CD8-positive, alpha-beta T cell (primary cell): ENCODE measurements at places on chromosomes 11 and 22.
A peak's percentile ranks its signal among the peaks of the same experiment; 100 is the strongest.

- DNase-seq = no peak
Measured at GRCh38 chr11:78380615-78381051, 37.0 kb downstream of the GAB2 start.

- no peak for DNase-seq
Measured at GRCh38 chr22:20033045-20033706, 12.3 kb downstream of the TANGO2 start.

DNA sequence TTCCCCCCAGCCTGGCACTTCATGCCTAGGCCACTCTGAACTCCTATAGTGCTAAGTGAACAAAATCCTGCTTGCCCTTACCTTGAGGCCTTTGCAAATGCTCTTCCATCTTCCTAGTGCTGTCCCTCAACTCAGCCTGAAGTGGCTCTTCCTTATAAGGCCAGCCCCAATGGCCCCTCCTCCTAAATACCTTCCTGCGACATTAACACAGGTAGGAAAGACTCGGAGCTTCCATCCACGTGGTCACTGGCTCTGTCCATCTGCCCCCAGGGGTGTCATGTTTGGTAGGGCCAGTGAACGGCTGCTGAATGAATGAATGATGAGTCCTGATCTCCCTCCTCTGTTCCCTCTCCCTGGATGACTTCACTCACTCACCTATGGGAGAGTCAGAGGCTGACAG lies 4.2 kb downstream of the PDE2A start:
- DNase-seq = no peak

- DNase-seq = no peak
Measured at GRCh38 chr11:67126986-67127385, 7.9 kb downstream of the KDM2A start.

DNA sequence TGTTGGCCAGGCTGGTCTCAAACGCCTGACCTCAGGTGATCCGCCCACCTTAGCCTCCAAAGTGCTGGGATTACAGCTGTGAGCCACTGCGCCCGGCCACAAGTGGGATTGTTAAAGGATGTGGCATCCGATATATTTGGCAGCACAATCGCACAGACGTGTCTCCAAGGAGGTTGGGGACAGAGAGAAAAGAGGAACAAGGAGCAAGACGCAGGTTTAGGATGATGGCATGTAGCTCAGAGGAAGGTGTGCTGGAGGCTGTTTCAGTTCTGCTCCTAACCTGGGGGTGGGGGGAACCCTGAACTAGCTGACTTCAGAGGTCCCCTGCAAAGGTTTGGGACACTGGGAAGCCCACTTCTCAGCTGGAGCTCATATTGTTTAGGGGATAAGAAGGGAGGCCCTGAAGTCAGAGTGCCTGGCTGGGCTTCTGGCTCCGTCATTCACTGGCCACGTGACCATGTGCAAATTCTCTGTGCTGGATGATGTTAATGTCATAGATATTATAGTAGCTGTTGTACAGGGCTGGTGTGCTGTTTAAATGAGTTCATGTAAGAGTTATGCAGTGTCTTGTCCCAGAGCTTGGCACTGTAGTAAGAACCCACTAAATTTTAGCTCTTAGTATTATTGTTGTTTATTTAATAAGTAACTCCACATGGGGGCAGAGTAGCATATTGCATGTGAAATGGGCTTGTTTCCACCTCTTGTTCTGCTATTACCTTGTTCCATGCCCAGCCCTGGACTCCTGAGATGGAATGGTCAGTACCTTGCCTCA lies 129.7 kb downstream of the ST3GAL4 start:
- no peak for DNase-seq

DNA sequence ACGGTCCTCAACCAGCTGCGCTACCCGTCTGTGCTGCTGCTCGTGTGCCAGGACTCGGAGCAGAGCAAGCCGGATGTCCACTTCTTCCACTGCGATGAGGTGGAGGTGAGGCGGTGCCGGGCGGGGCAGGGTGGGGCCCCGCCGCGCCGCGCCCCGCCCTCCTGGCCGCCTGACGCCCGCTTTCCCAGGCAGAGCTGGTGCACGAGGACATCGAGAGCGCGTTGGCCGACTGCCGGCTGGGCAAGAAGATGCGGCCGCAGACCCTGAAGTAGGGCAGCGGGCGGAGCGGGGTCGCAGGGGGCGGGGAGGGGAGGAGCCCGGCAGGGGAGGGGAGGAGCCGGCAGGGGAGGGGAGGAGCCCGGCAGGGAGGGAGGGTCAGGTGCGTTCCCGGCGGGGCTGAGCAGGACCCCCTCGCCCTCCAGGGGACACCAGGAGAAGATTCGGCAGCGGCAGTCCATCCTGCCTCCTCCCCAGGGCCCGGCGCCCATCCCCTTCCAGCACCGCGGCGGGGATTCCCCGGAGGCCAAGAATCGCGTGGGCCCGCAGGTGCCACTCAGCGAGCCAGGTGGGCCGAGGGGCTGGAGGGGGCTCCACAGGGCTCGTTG lies 14.7 kb downstream of the EPS8L2 start:
- no peak for DNase-seq

- no peak for DNase-seq
Measured at GRCh38 chr22:21651521-21652009, 9.5 kb downstream of the SDF2L1 start.

DNA sequence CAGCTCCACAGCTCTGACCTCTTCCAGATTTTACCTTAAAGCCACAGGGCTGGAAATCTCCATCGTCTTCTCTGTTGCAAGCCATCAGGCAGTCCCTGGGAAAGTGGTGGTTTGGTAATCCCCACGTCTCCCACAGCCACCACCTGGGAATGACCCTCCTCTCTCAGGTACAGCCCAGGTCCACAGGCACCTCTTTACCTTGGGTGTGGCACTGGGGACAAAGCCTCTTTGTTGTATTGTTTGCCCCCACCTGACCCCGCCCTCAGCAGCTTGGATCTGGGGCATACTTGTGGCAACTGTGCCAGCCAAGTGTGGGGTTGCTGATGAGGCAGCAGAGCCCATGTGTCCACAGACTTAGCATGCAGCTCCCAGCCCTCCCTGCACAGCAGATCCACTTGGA lies 77.6 kb downstream of the LRRC32 start:
- no peak for DNase-seq

DNA sequence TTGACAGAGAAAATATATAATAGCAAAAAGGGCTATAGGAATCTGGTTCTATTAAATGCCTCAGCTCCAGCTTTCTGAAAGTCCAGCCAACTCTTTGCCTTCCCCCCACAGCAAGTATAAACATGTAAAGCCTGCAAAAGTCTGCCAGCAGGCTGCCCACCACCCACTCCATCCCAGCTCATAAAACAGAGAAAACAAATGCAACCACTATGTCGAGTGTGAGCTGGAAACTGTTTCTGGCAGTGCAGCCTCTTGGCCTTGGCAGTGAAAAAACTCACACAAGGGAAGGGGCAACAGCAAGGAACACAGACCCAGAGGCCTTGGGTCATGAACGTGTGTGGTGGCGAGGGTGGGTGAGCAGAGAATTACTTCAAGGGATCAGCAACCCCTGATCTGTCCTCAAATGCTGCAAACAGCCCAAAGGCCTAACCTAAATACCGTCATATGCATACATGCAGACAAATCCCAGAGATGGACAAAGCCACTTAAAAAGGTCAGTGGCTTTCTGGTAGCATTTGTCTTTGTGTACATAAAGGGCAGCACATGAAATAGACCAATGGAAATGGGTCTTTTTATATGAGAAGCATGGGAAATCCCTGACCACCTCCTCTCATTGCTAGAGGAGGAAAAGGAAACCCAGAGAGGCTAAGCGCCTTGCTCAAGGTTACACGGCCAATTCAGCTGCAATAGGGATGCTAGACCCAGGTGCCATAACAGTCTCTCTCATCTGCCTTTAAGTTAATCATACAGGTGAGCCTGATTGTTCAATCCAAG lies 74.8 kb downstream of the NAT10 start:
- no peak for DNase-seq

GRCh38 chr11:67436459-67437081 lies 912 bp downstream of the PTPRCAP start:
- no peak for DNase-seq

- no peak for DNase-seq
Measured at GRCh38 chr11:91136631-91137030, 913.8 kb upstream of the CHORDC1 start.

DNA sequence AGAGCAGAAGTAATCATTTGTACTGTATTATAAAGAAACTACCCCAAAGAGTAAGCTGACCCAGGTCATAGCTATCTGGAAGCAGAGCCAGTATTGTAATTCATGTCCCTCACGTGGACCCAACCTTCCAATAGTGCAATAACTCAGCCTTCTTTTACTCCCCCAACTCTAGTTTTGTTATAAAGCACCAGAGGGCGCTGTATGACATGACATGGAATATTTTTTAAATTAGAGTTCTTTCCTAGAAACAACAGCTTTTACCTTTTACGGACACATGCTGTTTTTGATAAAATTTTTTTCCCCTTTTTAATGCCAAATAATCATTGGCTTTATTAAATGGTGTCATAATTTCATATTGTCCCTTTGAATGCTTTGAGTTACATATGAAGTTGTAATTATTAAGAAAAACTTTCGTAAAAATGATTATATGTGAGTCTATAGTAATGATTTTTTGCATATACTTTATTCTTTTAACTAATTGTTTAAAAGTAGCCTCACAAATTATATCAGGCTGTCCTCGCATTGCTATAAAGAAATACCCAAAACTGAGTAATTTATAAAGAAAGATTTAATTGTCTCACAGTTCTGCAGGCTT lies 76.9 kb downstream of the DKK3 start:
- DNase-seq = peak; percentile 63

GRCh38 chr22:28207281-28208030 lies 288.4 kb upstream of the PITPNB start:
- no peak for DNase-seq

- no peak for DNase-seq
Measured at GRCh38 chr11:64687643-64688533, 35.1 kb downstream of the NRXN2 start.

DNA sequence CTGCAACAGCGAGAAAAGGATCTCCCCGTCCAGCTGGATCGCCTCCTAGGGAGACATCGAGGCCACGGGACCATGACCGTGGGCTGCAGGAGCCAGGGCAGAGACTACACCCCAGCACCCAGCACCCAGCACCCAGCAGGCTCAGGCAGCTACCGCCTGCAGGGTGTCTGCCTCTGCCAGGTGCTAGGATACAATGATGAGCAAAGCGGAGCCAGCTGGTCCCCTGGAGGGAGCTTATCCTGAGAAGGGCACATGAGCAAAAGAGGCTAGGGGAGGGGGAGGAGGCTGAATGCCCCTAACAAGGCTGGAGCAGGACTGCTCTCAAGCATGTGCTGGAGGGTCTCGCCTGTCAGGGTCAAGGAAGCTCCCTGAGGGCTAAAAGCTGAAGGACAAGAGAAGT lies 4.8 kb upstream of the CASTOR1 start:
- no peak for DNase-seq

DNA sequence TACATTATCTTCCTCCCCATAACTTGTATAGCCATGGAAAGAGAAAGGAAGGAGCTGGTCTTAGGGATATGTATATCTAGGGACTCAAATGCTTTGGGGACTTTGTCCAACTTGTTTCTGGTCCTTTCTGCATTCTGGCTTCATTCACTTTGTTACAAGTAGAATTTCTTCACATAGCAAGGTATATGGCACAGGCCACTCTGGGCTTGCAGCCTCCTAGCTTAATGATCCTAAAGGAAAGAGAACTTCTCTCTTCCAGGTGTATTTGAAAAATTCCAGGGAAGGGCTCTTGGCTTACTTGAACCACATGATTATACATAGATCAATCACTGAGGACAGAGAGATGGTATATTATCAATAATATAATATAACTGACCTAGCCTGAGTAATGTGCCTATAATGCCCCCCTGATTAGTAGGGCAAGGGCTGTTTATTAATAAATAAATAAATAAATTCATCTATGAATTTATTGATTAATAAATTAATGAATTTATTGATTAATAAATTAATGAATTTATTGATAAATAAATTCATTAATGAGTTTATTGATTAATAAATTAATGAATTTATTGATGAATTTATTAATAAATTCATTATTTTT lies 48.2 kb upstream of the CEP295 start:
- DNase-seq = no peak

GRCh38 chr11:117983163-117983475 lies 3.1 kb upstream of the IL10RA start:
- no peak for DNase-seq

GRCh38 chr11:99015634-99016454 lies 4.9 kb upstream of the CNTN5 start:
- DNase-seq = no peak

DNA sequence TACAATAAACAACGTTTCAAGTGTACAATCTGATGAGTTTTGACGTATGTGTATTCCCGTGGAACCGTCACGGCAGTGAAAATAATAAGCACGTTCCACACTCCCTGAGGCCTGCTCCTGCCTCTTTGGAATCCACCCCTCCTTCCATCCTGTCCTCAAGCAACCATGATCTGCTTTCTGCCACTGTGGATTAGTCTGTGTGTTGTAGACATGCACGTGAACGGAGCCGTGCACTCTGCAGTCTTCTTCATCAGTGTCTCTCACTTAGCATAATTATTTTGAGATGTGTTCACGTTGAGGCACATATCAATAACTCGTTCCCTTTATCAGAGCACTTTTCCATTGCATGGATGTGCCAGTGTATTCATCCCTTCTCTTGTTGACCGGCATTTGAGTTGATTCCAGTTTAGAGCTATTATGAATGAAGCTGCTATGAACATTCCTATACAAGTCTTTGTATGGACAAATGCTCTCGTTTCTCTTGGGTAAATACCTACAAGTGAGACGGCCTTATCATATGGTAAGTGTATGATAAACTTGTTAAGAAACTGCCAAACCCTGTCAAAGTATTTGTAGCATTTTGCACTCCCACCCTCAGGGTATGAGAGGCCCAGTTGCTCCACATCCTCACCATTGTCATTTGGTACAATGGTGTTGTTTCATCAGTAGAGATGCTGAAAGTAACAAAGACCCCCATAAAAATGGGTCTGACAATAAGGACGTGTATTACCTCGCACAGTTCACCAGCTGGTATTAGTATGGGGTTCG lies 102.8 kb upstream of the CRYBB3 start:
- DNase-seq = no peak

DNA sequence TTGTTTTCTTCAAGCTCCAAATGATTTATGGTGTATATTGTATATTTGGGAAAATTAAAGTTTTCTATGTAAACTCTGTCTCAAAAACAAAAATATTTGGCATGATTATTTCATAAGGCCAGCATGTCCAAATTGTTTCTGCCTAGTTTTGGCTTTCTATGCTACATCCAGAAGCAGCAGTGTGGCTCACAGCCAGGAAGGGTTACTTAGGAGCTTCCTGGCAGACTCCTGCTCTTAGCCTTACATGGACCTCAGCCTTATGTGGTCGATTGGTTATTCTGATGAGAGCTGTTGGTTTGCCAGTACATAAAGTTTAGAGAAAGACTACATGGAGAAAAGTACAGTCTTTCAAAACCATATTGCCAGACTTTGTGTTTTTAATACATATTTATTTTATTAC lies 297.7 kb upstream of the FAT3 start:
- no peak for DNase-seq
